AG04449 (cell line): ENCODE measurements at places on chromosomes 13 and 19.
A peak's percentile ranks its signal among the peaks of the same experiment; 100 is the strongest.

GRCh38 chr19:49637821-49638738, 1.9 kb downstream of the RRAS start:
- DNase-seq: peak; percentile 14

DNA sequence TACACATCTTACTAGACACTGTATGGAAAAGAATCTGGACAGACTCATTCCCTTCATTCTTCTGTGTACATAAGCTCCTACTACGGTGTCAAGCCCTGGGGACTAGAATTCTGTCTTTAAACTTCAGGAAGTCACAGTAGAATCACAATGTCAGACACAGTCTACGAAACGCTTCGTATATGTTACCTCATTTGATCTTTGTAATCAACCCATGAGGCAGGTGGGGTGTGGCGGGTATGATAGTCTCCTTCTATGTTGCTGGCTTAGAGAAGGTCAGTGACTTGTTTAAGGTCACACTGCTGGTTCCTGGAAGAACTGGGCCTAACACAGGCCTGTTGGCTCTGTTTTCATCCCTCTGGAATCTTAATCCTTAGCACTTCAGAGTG, 32.2 kb upstream of the TPT1 start:
- DNase-seq: no peak

- DNase-seq: no peak
Measured at GRCh38 chr13:21413013-21413412, 46.1 kb downstream of the ZDHHC20 start.

DNA sequence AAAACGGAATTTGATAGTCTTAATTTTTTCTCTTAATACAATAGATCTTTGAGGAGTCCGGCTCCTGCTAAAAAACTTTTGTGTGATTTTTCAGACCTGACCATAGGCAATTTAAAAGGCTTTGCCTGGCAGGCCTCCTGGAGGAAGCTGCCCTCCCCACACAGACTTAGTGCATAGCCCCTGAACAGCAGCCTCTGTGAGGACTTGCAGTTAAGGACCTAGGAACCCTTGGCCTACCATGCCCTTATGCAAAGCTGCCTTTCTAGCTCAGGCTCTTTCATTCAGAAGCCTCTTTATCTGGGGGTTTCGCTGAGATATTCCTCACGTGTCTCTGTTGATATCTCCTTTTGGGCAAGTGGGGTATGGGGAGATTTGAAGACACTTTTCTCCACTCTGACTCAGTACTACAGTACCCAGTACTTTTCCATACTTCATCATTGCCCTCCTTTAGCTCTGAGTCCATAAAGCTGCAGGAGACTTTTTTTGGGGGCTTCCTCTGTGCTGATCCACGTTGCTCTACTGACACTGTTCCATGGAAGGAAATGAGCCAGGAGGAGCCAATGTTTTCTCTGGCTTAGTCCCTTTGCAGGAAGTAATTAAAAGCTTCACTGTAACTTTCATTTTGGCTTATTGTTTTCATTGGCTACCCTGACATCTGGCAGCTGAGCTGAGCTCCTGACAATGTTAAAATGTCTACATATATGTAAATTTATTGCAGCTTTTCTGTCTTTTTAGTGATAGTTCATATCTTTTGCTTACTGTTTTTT, 283.1 kb downstream of the TDRD3 start:
- no peak for DNase-seq

DNA sequence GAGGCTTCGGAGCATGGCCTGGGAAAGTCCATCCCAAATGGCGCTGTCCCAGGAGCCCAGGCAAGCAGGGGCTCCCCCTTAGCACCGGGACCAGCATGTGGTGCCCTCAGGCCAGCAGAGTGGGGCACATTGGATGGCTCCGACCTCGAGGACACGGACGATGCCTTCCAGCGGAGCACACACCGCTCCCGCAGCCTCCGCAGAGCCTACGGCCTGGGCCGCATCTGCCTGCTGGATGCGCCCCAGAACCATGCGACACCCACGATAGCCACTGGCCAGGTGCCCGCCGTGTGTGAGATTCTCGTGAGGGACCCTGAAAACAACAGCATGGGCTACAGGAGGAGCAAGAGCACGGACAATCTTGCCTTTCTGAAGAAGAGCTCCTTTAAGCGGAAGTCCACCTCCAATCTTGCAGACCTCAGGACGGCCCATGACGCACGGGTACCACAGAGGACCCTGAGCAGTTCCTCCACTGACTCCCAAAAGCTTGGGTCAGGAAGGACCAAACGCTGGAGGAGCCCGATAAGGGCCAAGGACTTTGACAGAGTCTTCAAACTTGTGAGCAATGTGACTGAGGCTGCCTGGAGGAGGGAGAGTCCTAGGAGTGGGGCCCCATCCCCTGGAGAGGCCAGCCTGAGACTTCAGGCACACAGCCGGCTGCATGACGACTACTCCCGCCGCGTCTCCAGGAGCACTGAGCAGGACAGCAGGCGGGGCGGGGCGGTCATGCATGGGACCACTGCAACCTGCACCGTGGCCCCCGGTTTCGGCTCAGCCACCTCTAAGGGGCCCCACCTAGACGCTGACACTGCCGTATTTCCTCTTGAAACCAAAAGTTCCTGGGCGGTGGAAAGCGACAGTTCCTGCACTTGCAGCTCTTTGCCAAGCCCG, 63.1 kb downstream of the SPATA13 start:
- DNase-seq: no peak

DNA sequence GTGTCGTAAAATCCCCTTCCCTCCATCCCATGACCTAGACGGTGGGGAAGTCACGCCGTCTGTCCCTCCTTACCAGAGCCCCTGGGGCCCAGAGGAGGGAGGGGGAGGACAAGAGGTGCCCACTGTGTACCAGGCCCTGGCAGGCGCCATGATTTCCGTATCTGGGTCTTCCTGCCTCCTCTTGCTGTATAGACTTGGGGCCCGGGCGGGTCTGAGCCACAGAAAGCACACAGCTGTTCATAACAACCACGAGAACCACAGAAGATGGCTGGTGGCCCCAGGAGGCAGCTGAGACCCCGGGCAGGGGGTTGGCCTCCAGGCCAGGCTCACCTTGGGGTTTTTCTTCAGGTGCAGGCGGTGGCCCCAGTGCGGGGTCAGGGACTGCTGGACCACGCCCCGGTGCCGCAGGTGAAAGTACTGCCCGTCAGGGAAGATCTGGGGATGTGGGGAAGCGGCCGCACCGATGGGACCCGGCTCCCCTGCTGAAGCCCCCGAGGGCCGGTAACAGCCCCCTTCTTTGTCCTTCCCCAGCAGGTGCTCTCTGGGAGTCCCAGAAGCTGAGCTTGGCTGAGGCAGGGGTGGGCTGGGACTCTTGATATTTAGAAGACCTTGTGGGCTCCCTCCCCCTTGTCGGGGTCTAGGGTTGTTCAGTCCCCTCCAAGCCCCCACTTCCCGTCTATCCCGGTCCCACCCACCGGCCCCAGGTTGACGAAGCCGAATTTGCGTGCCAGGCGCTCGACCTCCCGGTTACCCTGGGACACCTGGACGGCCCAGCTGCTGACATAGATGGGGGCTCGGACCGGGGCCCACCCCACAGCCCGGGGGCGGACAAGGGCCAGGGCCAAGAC, 463 bp downstream of the PCSK4 start:
- DNase-seq: no peak

GRCh38 chr19:17332677-17333581, 1.7 kb downstream of the ANO8 start:
- DNase-seq: no peak

- DNase-seq: no peak
Measured at GRCh38 chr13:113145911-113146598, 12.4 kb upstream of the PROZ start.

- DNase-seq: no peak
Measured at GRCh38 chr19:49832556-49832955, 14.5 kb downstream of the MED25 start.

- no peak for DNase-seq
Measured at GRCh38 chr19:1064661-1065605, 2.0 kb upstream of the ARHGAP45 start.

GRCh38 chr13:75666646-75667351, 30.7 kb downstream of the LMO7 start:
- no peak for DNase-seq

DNA sequence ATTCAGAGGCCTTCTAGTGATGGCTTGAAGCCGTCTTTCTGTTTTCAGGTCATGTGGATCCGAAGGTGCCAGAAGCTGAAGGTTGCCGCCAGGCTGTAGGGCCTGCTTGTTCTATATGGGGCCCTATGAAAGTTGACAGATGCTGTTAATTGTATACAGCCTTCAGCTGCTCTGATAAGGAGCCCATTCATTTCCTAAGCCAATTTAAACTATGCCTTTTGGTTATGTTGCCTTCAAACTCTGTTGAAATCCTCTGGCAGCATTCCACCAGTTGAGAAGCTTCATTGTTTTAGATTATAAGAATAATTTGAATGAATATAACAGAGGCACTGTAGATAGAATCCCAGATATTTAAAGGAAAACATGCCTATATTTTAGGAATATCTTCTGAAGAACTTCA, 34.4 kb downstream of the RAP2A start:
- no peak for DNase-seq

- DNase-seq: no peak
Measured at GRCh38 chr19:47353307-47353712, 4.2 kb downstream of the DHX34 start.

GRCh38 chr19:13162724-13163608, 12.8 kb downstream of the IER2 start:
- DNase-seq: peak; percentile 87

- no peak for DNase-seq
Measured at GRCh38 chr13:75136151-75136550, 345.8 kb downstream of the TBC1D4 start.

DNA sequence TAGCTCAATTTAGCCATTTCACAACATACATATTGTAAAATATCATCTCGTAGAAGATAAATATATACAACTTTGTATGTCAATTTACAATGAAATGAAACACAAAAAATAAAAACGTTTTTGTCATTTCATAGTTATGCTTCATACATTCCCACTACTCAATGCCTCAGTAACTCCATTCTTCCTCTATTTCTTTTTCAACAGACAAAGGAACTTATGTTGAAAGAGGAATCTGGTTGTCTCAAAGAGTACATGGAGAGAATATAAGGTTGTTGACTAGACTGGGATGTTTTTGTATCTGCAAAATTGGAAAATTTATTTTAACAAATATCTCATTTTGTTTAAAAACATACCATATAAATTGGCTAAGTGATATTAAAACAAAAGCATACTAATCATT, 12.8 kb downstream of the KCTD12 start:
- DNase-seq: no peak

GRCh38 chr13:83449668-83450395, 432.4 kb downstream of the SLITRK1 start:
- peak; percentile 65 for DNase-seq

DNA sequence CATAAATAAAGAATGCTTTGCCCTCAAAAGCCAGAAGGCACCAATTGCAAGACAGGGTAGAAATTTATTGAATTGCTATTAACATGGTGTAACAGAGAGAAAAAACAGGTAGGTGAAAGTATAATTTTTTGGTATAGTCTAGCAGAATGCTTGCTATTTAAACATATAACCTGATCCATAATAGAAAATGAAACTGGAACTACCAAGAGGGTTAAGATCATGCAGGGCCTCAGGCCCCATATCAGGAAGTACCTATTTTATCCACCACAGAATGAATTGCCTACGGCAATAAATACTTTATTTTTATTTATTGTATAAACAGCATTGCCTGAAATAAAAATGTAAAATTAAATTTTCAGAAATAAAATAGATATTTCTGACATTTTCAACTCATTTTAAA, 159.5 kb downstream of the PRR20E start:
- no peak for DNase-seq

DNA sequence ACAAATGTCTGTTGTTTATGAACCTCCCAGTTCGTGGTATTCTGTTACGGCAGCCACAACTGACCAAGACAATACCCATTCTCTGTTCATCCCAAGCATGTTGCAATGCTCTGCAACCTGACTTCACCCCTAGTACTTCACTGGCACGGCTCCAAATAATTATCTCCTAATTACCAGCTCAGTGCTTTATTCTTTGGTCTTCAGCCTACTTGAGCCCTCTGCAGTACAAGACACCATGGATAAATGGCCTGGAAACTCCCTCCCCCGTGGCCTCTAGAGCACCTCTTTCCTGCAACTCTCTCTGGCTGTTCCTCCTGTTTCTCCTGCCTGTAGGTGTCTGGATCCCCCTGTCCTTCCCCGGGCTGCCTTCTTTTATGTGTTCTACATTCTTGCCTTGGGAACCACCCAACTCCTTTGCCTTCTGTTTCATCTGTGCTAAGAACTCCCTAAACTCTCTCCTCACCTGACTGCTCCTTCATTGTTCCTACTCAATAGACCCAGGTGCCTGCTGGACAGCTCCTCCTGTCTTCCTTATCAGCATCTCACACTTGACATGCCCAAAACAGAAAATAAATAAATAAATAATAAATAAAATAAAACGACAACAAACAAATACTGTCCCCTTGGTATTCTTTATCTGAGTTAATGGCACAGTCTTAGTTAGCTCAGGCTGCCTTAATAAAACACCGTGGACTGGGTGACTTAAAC, 200.4 kb upstream of the IPO5 start:
- no peak for DNase-seq

- no peak for DNase-seq
Measured at GRCh38 chr19:4987692-4988370, 18.9 kb downstream of the KDM4B start.

DNA sequence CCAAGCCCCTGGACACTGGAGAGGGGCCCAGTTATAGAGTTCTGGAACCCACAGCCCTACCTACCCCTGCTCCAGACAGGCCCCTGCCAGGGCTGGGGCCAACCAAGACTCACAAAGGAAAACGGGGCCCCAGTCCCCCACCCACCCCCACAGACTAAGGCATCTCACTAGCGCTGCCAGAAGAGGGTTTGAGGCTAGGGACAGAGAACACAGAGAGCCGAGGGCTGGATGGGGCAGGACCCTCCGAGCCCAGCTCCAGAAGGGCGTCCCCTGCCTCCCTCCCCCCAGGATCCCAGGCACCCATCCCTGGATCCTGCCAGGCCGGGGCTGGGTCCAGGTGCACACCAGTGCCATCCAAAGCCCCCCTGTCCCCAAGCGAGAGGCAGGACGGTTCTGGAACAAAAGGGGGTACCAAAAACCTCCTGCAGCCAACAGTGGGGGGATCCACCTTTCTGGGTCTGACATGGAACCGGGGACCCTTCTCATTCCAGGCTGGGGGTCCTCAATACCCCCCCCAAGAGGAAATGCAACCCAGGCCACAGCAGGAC, 4.4 kb upstream of the REXO1 start:
- no peak for DNase-seq

GRCh38 chr19:46975925-46976782, 43.5 kb upstream of the NPAS1 start:
- DNase-seq: peak; percentile 96

DNA sequence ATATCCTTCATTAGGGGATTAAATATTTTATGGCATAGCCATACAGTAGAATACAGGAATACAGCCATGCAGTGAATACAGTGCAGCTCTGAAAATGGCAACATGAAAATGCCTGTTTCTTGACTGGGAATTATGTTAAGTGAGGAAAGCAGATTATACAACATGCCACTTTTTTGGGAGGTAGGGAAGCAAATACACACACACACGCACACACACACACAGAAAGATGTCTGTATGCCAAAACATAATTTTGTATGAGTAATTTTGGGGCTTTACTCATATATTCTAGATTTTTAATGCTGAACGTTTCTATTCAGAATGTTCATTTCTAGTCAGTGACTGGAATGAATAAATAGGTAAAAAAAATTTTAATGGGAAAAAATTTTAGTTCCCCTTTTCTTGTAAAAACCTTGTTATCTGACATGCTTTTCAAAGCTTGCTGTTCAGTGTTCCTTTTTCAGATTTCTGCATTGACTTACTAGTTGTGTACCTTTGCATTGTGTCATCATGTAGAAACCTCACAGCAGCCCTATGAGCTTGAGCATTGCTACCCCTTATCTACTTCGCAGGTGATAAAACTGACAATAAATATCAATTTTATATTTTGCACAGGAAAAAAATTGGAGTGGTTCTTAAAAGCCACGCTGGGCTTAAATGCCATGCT, 7.8 kb downstream of the GPR183 start:
- no peak for DNase-seq
